HS-5 (cell line): ENCODE measurements at places on chromosomes 16 and 17.

DNA sequence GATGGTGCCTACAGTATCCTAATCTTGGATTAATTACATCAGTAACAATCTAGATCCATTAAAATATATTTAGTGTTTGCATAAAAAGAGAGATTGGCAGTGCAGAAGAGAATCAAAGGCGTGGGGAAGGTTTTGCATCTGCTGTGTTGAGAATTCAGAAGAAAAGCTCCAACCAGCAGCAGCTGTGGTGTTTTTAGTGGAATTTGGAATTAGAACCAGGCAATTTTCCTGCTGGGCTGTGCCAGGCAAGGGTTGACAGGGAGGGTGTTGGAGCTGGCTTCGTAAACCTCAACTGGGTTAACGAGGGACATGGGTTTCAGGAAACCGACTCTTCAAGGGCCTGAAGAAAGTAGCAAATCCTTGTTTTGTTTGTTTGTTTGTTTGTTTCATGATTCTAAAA lies 107.8 kb upstream of the WSCD1 start:
- no peak for DNase-seq

GRCh38 chr17:61481421-61481820 lies 29.2 kb downstream of the TBX4 start:
- DNase-seq: no peak

- no peak for DNase-seq
These were observed 41.7 kb downstream of the SLC5A11 start for GRCh38 chr16:24887472-24887871.

- no peak for DNase-seq
These were observed 186.5 kb downstream of the LGALS9B start for GRCh38 chr17:20280851-20281250.

DNA sequence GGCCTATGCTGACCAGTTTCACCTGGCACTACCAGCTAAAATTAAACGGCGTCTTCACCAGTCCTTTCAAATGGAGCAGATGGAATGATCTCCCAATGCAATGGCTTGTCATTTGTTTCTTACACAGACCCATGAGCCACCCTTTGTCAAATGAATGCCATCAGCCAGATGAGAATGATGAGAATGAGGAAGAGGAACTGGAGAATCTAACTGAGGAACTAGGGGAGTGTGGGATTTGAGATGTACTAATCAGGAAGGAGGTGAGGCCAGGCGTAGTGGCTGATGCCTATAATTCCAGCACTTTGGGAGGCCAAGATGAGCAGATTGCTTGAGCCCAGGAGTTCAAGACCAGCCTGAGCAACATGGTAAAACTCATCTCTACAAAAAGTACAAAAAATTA lies 116.4 kb downstream of the HS3ST3A1 start:
- DNase-seq: no peak

GRCh38 chr16:66025751-66026150 lies 340.7 kb upstream of the CDH5 start:
- DNase-seq: no peak

DNA sequence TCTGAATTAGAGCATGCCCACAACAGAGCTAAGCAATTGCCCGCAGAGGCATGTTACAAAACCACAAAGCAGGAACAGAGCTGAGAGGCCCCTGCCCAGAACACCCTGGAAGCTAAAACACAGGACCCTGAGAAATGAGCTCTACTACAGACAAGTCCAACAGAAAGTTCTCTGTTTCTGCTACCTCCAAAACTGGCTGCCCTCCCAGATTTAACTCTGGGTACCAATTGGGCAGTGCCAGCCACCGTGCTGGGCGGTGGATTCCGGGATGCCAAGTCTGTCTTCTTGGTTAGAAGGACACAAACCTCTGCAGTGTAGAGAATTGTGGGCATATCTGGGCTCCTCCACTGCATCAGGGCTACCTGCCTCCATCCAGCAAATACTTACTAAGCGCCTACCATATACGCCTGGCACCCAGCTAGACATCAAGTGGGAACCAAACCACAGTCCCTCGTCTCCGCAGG lies 1.0 kb downstream of the CMTM4 start:
- DNase-seq: no peak

DNA sequence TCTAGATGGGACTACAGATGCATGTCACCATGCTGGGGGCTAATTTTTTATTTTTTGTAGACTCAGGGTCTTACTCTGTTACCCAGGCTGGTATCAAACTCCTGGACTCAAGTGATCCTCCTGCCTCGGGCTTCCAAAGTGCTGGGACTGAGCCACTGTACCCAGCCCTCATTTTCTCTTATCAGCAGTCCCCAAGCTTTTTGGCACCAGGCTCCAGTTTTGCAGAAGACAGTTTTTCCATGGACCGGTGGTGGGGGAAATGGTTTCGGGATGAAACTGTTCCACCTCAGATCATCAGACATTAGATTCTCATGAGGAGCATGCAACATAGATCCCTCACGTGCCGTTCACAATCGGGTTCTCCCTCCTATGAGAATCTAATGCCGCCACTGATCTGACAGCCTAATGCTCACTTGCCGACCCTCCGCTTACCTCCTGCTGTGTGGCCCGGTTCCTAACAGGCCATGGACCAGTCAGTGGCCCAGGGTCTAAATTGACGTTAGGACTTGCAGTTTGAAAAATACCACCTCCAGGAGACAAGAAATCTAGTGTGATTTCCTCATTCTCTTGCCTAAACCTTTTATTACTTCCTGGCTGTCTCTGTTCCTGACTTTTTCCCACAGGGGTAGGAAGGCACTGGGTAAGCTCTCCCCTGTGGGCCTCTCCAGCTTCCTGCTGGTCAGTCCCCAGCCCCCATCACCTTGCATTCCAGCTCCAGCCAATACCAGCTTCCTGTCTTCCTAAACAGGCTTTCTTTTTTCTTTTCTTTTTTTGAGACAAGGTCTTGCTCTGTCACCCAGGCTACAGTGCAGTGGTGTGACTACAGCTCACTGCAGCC lies 9.3 kb upstream of the CNP start:
- no peak for DNase-seq

DNA sequence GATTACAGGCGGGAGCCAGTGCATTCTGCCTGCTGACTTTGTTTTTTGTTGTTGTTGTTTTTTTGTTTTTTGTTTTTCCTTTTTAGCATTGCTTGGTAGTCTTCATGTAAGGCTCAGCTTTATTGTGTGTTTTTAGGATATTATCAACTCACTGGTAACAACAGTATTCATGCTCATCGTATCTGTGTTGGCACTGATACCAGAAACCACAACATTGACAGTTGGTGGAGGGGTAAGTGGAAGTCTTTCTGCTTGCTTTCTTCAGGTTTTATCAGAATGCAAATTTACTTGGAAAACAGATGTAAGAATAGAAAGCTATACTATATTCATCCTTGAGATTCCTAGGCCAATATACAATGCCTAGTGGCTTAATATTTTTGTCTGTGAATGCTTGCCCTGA lies 3.3 kb upstream of the CMTM1 start:
- DNase-seq: no peak

GRCh38 chr16:79823639-79824038 lies 223.1 kb upstream of the MAF start:
- no peak for DNase-seq

- no peak for DNase-seq
These were observed 22.2 kb upstream of the CDH15 start for GRCh38 chr16:89149386-89149785.

- no peak for DNase-seq
These were observed 6.8 kb downstream of the SPPL2C start for GRCh38 chr17:45851464-45851863.

GRCh38 chr17:17952691-17953090 lies 19.5 kb downstream of the TOM1L2 start:
- DNase-seq: no peak
